ENCODE measurements at places on chromosomes 11 and 22. TPM values are rescaled to one million over a fixed set of nuclear protein-coding genes. Genes with fewer than 3 reads are reported as not detected.

GRCh38 chr11:121534131-121535093, 81.6 kb upstream of the SORL1-AS1 start:
- no peak for DNase-seq

GRCh38 chr22:39710380-39711150, 140.0 kb downstream of the CACNA1I start:
- DNase-seq, result no peak

GRCh38 chr11:68709062-68709461, 24.7 kb downstream of the GAL start:
- DNase-seq, result no peak

DNA sequence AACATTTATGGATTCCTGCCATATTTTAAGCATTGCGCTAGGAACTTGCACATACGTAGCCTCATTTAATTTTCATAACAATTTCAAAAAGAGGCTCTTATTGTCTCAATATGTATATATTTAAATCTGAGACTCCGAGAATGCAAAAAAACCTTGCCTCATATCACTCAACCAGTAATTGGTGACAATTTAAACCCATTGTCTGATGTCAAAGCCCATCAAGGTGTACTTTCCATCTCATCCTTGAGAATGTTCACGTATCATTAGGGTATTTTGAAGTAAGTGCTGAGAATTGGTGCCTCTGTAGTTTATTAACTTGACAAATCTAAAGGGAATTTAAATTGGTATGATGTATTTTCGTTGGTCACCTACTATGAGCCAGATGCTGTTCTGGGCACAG, 136.5 kb downstream of the FAM76B start:
- no peak for DNase-seq

DNA sequence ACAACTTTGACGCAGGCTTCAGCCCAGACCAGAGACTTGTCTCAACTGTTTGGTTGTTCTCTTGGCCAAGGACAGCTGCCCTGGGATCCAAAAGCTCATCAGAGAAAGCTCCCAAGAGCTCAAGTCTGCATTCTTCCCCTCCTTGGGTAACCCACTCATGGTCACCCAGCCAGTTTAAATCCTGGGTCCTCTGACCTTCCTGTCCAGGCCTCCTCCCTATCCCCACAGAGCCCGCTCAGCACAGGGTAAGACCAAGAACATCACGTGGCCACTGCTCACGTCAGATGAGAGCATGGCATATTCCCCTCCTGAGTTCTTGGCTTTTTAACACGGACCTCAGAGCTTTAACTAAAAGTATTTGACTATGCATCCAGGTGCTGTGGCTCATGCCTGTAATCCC, 25.8 kb downstream of the TSKU start:
- no peak for DNase-seq

- DNase-seq, result peak; percentile 39
These were observed 12.8 kb downstream of the ETS1 start for GRCh38 chr11:128574576-128575011.

DNA sequence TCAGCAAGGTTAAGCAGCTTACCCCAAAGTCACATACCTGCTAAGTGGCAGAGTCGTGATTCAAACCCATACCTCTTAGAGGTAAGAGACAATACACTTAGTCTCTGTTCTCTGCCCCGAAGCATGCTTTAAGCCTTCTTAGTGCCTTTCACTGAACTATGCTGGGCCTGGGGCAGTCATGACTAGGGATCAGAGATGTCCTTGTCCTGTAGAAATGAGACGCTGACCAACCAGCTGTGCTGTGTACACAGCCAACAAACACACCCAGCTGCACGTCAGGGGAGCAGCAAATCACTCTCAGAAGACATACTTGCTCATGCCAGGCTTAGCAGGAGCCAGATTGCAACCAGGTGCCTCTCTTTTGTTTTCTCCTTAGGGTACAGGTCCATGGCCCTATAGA, 255.7 kb downstream of the BUD13 start:
- DNase-seq, result no peak

DNA sequence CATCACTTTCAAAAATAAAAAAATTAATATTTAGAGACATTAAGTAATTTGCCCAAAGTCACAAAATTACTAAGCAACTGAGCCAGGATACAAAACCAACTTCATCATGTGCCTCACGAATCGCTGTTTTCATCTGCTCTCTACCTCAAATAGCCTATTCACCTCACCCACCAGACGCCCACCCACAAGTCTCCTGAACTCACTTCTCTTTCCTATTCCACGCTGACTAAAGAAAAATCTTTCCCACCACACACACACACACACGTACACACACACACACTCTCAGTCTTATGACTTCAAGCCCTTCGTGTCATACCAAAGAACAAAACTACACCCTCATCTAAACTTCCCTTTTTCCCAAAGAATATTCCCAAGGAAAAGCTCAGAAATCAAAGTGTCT, 2.2 kb downstream of the OR8B12 start:
- DNase-seq, result no peak

DNA sequence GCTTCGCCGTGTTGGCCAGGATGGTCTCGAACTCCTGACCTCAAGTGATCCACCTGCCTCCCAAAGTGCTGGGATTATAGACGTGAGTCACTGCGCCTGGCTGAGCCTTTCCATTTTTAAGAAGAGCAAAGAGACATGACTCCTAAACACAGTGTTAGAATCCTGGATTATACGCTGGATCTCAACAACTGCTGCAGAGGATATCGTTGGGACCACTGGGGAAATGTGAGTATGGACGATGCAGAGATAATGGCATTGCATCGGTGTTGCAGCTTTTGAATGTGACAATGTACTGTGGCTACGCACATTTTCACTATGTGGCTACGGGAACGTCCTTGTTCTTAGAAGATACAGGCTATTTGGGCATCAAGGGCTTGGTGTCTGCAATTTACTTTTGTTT, 6.2 kb downstream of the MRGPRF start:
- no peak for DNase-seq

GRCh38 chr11:23732026-23732425, 764.8 kb upstream of the LUZP2 start:
- no peak for DNase-seq

SMTNL1 gene
- total RNA-seq, result not detected

NNMT gene
- total RNA-seq, result 246 TPM

APOA1 gene
- total RNA-seq, result 0.11 TPM

Data from Daoy (cell line).